Testis (tissue), 5 donors: ENCODE measurements at places on chromosomes 3 and 15. TPM values are rescaled to one million over a fixed set of nuclear protein-coding genes. Genes with fewer than 3 reads are reported as not detected.

The MANF gene
- total RNA-seq = 48.6 TPM

GRCh38 chr3:192063570-192063969, 602.6 kb downstream of the PYDC2 start:
- no peaks in the 10 kb centered on the region for H3K36me3 ChIP-seq
- H3K27ac ChIP-seq = no peak overlapping the region
- peak; percentile 28 for DNase-seq
- H3K4me3 ChIP-seq = peak overlapping the region; percentile 29
- H3K4me1 ChIP-seq = no peaks in the 10 kb centered on the region
- H3K27me3 ChIP-seq = no peaks in the 10 kb centered on the region

The CASR gene
- 1.4 TPM for total RNA-seq

- H3K4me1 ChIP-seq = peaks cover 14% of the 10 kb centered on the region
- peak overlapping the region; percentile 83 for H3K4me3 ChIP-seq
- peak; percentile 71 for DNase-seq
- no peaks in the 10 kb centered on the region for H3K27me3 ChIP-seq
- no peaks in the 10 kb centered on the region for H3K36me3 ChIP-seq
Observed at GRCh38 chr3:149657321-149657925, 402 bp downstream of the WWTR1 start.

DNA sequence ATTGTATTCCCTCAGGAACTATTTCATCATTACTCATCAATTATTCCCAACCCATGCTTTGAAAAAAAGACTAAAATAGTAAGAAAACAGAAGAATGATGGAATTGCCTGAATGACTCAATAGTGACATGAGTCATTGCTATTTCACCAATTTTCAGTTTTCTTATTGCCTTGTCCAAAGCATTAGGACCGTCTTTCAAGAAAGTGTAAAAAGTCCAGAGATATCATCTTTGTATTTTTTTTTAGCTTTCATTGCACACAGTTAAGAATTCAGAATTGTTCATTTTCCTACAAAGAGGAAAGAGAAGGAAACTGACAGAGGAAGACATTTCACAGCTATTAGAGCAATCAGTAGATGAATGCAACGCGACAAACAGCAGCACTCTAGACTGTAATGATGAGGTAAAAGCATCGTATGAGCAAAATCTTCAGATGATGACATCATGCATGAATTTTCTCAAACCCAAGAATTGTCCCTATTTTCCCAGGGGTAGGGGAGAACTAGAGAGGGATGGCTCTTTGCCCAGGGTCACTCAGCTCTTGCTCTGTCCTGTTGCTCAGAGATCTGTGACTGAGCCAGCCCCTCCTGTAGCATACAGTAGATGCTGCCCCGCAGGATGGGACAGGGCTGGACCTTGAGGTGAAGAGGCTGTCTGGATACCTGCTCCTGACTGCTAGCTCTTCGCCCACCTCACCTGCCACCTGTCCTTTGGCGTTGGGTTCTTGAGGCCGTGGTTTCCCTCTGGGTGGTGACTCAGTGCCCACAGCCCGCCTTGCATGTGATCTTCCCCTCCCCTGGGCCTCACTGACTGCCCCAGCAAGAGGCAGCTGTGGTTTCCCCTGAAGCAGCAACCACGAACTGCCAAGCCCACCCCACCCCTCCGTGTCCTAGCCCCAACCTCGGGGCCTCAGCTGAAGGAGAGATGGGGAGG, 84.8 kb downstream of the PPCDC start:
- no peak overlapping the region for H3K4me3 ChIP-seq
- H3K36me3 ChIP-seq = no peaks in the 10 kb centered on the region
- H3K27me3 ChIP-seq = no peaks in the 10 kb centered on the region
- H3K27ac ChIP-seq = no peak overlapping the region

- no peak overlapping the region for H3K4me3 ChIP-seq
- H3K27me3 ChIP-seq = no peaks in the 10 kb centered on the region
- no peak overlapping the region for H3K27ac ChIP-seq
- peaks cover 11% of the 10 kb centered on the region for H3K4me1 ChIP-seq
- H3K36me3 ChIP-seq = no peaks in the 10 kb centered on the region
Observed at GRCh38 chr3:82033186-82033585, 271.7 kb upstream of the GBE1 start.
